ENCODE measurements at places on chromosomes 4 and X. TPM values are rescaled to one million over a fixed set of nuclear protein-coding genes. Genes with fewer than 3 reads are reported as not detected.
A peak's percentile ranks its signal among the peaks of the same experiment; 100 is the strongest.

USP51 gene
- polyA plus RNA-seq = 9.9 TPM

- no peak for DNase-seq
Observed at GRCh38 chr4:105471566-105472176, 2.2 kb downstream of the PPA2 start.

DNA sequence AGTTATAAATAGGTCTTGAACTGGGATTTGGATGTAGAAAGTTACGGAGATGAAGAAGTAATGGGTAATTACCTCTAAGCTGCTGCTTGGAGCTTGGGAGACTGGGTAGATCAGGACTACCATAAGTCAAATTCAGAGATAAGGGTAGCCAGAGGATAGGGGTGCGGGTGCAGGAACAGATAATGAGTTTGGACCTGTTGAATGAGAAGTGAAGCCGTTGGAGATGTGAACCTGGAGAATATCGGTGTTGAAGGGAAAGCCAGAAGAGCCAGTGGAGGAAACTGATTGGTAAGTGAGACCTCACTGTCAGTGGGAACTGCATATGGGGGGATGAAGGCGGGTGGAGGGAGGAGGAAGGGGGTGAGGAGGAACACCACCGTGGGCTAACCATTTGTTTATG lies 618 bp upstream of the FOXO4 start:
- no peak for DNase-seq

DNA sequence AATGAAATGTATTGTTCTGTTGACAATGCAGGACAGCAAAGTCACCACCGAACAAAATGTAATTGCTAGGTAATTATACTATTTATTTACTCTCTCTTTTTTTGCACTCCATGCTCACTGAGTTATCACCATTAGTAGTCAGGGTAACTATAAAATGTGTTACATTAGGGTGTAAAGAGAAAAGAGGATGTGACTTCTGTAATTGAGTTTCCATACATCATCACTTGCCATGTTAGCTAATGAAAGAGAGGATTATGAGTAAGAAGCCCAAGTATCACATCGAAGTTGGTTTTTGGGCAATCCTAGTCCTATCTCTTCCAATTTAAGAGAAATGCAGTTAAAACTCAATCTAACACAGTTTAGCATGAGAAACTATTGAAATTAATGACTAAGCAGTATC lies 7.6 kb downstream of the ZXDA start:
- no peak for DNase-seq

- DNase-seq = no peak
Observed at GRCh38 chr4:88811904-88812303, 114.3 kb upstream of the NAP1L5 start.

DNA sequence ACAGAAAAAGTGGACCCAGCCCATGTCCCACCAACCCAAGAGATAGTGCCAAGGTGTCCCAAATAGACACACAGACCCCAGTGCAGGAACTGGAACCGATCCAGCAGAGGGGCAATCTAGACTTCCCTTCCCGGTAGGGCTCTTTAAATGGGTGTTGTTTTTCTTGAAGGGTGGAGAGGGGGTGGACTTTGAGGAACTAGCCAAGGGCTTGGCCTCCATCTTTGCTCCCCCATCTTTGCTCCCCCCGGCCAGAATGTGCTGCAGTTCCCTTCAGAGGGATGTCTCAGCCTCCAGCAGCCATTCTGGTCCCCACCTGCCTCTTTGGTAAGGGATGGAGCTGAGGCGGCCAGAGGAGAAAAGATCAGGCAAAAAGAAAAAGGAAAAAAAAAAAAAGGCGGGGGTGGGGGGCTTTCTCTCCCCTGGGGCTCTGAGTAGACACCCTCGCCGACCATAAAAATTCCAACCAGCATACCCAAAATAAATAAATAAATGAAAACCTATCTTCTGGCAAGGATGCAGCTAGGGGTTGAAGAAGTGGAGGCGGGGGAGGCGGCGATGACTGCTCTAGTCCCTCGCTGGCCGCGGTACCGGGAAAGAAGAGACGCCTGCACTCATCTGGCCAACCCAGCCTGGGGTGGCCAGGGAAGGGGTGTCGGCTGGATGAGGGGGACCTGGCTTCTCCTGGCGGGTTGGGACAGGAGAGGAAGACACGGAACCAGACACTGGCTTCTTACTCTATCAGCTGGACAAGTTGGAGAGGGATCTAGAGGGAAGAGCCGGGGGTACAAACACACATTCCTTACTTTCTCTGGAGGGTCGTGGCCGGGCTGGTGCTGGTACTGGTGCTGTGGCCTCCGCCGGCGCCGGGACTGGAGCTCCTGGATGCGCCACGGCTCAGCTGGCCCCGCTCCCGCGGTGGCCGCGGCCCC lies 38.5 kb upstream of the IQSEC2 start:
- no peak for DNase-seq

DAPP1 gene
- 1.5 TPM for polyA plus RNA-seq

DNA sequence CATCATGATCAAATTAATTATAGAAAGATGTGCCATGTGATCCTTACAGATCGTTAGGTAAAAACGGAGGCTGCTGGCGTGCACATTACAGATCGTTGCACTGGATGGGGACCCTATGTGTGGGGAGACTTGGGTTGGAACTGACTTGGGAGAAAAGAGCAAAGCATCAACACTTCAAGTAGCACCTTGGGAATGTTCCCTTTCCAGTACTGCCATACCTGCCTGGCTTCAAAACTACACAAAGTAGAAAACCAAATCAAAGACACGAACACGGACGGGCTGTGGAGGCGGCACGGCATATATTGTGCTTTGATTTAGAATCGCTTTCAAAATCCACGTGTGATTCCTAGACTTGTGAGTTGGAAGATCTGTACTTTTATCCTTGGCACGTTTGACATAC lies 898 bp downstream of the CMC4 start:
- no peak for DNase-seq

GRCh38 chr4:5891563-5892322 lies 1.1 kb downstream of the CRMP1 start:
- DNase-seq = no peak

DNA sequence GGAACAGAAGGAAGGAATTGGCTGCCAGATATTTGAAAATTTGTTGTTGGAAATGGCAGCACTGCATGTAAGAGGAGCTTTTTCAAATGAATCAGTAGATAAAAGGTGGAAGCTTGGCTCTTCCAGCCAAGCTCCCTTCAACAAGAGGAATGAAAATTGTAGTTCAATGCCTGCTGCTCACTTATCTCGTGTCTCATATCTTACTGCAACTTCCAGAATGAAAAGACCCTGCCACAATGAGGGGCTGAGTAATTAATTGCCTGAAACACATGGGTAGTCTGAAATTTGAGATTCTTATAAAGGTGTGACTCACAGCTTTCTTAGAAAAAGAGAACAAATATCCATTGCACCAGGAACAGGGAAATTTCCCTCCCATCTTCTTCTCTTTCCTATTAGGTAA lies 53.0 kb downstream of the HAND2 start:
- DNase-seq = no peak

DNA sequence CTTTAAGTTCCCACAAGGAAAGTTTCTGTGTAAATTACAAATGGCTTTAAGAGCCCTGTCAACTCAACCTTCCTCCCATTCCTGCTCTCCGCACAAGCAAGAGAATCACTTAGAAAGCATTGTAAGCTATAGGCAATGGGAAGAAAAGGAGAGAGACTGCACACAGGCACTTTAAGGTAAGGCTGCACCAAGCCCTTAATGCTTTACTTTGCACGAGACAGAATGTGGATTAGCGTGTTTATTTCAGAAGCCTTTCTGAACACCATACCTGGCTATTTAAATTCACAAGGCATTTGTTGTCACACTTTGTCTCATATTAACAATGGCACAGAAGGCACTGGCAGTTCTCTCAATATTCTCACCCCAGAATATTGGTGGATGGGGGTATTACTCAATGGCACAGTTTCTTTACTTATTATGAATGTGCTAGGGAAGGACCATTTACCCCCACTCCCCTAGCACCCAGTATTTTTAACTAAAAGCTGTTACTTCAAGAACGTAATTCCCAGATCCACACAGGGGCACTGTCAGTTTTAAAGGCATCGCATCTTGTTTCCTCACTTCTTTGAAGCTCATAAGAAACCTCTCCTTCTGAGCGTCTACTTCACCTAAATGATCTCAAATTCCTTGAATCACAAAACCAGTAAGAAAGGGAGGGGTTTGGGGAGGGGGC lies 150.0 kb downstream of the MAML3 start:
- no peak for DNase-seq

MED14 gene
- polyA plus RNA-seq = 58.1 TPM

STBD1 gene
- 2.2 TPM for polyA plus RNA-seq

GRCh38 chr4:98996056-98996764 lies 689 bp downstream of the METAP1 start:
- DNase-seq = no peak

GRCh38 chrX:23900220-23900797 lies 7.4 kb downstream of the APOO start:
- DNase-seq = no peak

OTC gene
- not detected for polyA plus RNA-seq

BEX5 gene
- 2.8 TPM for polyA plus RNA-seq

DNA sequence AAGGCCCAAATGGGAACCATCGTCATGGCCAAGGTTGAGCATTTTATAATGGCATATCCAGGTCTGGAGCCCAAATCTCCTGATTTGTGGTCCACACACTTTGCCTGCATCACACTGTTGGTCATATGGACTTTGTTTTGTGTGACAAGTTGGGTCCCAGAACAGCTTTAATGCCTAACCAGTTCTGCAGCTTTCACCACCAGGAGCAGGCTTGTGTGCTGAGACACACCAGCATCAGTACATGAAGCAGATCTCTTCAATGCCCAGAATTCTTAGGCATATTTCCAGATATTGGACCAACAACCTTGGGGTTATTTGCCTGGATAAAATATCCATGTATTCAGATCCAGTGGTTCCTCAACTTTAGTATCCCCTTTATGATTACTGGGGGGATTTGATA lies 371.3 kb downstream of the FBXW7 start:
- no peak for DNase-seq

DNA sequence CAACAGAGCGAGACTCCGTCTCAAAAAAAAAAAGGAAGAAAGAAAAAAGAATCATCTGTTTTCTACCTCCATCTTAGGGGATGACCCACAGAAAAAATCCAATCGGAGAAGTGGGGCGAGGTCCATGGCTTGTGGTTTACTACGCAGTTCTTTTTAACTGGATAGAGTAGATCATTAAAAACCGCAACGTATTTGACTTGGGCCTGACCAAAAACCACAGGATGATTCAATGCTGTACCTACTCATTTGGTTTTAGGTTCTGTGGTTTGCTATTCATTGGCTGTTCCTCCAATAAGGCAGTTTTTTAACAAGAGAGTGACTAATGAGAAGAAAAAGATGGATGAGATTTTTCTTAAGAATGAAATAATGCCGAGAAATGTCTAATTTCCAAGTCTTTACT lies 83.7 kb downstream of the FREM3 start:
- no peak for DNase-seq

DNA sequence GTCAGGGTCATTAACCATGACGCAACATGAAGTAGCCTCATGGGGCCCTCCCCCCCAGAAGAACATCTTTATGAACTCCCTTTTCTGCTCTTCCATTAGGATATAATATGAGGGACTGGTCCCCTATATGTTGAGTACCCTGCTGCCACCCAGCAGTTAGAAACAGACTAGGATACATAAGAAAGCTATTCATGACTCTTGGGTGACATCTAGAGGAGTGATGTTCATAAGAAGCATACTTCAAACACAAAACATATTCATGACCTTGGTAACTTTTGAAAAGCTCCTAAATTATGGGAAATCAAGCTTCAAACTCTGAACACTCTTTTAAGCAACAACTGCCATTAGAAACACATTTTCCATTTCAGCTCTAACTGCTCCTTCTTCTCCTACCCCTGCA lies 155.2 kb upstream of the SPIN4 start:
- DNase-seq = peak; percentile 13

- no peak for DNase-seq
Observed at GRCh38 chr4:166091146-166091545, 218.1 kb downstream of the TLL1 start.

DNA sequence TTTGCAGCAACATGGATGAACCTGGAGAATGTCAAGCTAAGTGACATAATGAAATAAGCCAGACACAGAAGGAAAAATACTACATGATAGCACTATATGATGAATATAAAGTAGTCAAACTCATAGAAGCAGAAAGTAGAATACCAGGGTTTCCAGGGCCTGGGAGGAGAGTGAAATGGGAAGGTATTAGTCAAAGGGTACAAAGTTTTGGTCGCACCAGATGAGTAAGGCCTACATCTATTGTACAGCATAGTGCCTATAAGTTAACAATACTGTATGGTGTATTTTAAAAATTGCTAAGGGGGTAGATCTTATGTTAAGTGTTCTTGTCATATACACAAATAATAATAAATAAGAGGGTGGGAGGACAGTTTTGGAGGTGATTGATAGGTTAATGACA lies 41.5 kb downstream of the ENOX2 start:
- no peak for DNase-seq

PLXNB3 gene
- 4.0 TPM for polyA plus RNA-seq

DNA sequence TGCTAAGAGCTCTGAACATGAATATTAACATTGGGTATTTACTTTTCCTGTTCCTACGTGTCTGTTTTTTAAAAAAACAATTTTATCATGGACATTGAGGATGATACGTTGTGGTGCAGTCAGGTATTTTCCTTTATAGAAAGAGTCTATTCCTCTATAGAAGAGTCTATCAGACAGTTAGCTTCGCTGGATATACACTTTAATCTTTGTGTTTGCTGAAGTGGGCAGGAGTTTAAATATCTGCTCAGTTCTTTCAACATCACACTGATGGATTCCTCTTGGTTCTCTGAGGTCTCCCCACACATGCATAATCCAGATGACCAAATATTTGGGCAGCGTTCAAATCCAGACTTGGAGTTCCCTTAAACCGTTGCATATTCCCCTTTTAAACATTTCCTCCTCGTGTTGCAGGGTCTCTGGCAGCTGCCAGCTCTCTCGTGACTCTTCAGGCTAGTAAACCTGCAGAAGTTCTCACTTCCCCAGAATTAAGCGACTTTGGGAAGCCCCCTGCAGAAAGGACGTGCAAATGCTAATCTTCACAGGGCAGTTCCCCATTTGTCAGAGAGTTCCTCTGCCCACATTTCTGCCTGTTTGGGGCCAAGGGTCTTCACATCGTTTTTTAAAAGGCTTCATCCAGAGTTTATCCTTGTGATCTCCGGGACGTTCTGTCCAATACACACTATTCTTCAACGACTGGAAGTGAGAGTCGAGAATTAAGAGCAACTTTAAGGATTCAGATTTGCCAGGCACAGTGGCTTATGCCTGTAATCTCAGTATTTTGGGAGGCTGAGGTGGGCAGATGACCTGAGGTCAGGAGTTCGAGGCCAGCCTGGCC lies 20.5 kb upstream of the DHRSX start:
- DNase-seq = peak; percentile 24

DNA sequence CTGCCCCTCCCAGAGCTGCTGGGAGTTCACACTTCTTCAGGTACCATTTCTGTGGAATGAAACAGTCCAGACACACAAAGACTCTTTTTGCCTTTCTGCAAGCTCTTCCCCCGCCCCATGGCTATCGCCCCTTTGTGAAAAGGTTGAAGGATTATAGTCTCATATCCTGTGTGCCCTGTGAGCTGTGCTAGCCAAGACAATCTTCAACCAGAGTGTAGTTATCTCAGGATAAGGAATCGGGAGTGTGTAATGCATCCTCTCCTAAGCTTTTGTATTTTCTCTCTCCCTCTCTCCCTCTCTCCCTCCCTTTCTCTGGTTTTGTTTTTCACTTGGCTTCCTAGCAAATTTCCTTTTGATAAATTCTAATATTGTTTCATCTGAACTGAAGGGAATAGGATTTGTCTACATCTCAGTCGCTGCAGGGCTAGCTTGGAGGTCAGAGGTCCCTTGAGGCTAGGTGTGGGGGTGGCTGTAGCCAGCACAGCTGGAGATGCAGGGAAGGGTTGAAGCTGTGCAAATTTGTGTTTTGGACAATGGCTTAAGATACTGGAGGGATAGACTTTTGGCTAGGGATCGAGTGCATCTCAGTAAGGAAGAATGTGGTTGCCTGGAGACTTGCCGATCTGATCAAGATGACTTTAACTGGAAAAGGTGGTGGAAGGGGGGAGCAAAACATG lies 74.6 kb upstream of the NALF2 start:
- DNase-seq = no peak

P2RY4 gene
- 0.73 TPM for polyA plus RNA-seq

Measured in left lung (tissue), 14 donors.